Fibroblast of skin of right quadriceps (primary cell): ENCODE measurements at places on chromosomes 3 and 15.
A peak's percentile ranks its signal among the peaks of the same experiment; 100 is the strongest.

DNA sequence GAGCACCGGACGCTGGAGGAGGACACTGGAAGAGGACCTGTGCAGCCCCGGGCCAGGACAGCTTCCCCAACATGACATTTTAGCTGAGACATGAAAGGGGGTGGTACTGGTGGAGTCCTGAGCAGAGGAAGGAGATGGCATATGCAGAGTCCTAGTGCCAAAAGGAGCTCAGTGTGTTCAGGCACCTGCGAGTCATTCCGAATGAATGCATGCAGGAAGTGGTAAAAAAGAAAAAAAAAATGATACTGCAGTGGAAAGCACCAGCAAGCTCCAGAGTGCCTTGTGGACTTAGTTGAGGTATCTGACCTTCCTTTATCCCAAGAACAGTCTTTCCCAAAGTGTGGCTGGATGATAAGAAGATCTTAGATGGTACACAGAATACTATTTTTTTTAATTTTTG, 6.6 kb upstream of the ZNF148 start:
- DNase-seq, result peak; percentile 65

DNA sequence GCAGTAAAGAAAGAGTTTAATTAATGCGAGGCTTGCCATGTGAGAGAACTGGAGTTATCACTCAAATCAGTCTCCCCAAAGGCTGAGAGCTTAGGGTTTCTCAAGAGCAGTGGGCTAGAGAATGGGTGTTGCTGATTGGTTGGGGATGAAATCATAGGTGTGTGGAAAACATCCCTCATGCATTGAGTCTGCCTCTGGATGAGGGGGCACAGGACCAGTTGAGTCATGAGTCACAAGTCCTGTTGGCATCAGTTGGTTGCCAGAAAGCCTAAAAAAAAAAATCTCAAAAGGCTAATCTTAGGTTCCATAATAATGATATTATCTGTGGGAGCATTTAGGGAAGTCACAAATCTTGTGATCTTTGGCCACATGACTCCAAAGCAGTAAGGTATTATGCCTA, 800.3 kb downstream of the TUSC7 start:
- no peak for DNase-seq

- DNase-seq, result no peak
These were observed 9.0 kb upstream of the CD47 start for GRCh38 chr3:108099679-108100428.

DNA sequence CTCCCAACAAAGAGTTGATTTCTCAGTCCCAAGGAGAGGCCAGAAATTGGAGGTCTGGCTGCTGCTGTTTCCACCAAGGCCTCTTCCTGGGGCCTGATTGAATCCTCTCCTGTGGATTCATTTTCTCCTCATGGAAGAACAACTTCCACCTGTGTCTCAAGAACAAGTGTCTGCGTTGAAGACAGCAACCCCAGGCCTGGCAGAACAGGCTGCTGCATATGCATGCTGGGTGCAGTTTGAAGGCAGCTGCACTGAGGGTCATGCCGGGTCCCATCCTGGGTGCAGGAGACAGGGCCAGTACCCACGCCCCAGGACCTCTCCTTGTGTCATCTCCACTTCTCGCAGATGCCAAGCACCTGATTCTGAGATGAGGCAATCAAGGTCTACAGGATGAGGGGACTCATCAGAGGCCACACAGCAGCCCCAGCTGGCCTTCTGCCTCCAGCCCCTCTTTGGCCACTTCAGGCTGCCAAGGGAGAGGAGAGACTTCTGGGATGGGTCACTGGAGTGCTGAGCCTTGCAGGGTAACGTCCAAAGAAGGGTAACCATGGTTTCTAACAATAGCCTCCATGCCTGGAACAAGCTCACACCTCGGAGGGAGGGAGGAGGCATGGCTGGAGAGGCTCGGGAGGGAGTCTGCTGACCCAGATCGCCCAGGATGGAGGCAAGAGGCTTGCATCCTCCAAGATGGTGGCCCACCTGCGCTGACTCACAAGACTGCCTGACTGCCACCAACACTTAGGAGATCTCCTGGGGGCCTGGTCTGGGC, 30.0 kb downstream of the HCN4 start:
- DNase-seq, result no peak

DNA sequence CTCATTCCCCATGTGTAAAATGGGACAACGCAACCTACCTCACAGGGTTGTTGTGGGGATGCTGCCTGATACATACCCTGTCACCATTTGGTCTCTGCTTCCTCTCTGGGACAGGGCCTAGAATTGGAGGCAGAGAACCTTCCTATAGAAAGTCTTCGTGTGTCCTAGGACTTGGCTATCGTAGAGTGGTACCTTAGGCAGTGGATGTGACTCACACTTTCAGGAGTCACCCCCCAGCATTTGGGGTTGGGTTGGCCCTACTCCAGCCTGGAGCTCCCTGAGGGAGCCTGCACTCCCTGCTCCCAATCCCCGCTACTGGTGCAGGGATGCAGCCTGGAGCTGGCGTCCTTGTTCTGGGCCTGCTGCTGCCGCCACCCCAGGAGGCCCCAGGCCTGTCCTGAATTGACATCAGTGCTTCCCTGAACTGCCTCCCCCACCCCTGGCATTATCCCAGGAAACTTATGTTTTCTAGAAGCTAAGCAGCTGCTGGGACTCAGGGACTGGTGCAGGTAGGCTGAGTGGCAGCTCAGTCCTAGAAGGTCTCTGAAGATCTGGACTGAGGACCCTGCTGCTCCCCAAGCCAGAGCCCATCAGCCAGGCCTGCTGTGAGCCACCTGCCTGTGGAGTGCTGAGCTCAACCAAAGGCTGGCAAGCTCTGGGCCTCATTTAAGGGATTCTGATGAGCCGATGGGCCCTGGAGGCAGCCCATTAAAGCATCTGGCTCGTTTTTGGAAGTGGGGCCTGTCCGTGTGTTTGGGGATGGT, 9.9 kb downstream of the C15orf39 start:
- DNase-seq, result peak; percentile 18

DNA sequence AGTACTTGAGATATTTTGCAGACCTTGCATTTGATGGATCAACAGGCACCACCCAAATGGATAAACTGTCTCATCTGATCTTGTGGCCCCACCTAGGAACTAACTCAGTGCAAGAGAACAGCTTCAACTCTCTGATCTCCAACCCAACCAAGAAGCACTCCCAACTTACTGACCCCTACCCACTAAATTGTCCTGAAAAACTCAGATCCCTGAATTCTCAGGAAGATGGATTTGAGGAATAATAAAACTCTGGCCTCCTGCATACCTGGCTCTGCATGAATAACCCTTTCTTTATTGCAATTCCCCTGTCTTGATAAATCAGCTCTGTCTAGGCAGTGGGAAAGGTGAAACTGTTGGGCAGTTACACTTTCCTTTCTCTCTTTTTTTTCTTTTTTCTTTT, 247.9 kb downstream of the ZPLD1 start:
- no peak for DNase-seq

GRCh38 chr3:153927107-153927506, 194.1 kb upstream of the ARHGEF26 start:
- peak; percentile 83 for DNase-seq

DNA sequence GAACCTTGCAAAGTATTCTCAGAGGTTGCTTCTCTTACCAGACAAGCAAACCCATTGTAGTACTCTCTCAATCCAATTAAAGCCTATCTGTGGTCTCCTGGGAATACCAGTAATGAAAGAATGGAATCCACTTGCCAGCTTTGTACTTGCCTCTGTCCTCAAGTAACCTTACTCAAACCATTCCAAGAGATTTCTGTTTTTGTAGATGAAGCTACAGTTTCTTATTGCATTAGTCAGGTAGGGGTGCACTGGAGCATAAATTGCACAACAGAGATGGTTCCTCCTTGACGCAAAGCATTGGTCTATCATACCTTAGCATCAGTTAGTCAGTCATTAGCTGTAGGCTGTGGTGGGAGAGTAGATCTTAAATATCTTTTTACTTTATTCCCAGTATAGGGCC, 52.9 kb downstream of the BTLA start:
- DNase-seq, result peak; percentile 49

DNA sequence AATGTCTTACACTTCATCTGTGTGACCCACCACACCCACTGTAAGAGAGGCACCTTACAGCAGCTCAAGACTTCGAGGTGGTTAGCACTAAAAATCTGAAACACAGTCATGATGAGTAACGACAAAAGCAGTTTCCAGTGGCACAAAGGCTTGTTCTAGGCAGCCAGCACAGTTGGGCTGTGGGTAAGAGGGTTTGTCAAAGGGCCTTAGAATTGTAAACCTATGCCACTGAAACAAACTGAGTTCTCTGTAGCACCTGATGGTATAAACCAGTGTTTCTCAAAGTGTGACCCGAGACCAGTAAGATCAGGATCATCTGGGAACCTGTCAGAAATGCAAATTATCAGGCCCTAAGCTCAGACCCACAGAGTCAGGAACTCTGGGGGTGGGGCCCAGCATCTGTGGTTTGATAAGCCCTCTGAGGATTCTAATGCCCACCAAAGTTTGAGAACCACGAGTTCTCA, 36.5 kb downstream of the DAPK2 start:
- DNase-seq, result peak; percentile 14

GRCh38 chr3:31232055-31233025, 300.4 kb upstream of the STT3B start:
- DNase-seq, result no peak

DNA sequence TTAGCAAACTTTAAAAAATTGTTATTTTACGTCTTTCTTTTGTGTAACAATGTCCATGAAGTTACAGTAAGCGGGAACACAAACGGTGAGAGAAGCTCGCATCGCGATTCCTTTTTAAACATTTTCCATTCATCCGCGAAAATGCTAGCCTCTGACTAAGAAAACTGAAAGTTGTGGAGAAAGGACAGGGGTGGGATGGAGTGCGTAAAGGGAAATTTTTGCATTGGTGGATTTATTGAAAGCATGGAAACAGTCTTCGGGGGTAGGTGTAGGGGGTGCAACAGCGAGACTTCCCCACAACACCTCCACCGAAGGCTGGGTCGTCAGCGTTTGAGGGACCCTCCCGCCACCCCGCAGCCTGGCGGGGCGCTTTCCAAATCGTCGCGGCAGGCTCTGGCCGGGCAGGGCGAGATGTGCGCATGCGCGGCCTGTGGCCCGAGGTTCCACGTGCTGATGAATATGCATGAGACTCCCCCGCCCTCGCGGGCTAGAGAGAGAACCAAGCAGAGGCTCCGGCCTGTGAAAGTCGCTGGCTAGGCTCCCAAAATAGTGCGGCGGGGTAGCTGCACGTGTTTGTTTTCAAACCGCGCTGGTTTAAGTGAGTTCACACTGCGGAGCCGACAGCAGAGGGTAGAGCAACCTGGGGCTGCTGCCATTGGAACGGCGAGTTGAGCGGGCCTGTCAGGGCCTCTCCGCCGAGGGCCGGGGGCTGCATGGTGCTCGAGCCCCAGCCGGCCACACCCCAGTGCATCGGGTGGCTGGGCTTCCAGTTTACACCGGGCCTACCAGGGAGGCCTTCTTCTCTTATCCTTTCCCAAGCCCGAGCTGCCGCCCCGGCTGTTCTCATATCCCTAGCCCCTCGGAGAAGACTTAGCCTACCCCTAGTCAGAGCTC, 9.9 kb downstream of the ZIC1 start:
- peak; percentile 79 for DNase-seq

GRCh38 chr3:129864519-129864918, 29.0 kb downstream of the TMCC1 start:
- no peak for DNase-seq

GRCh38 chr15:79962178-79962577, 8.8 kb downstream of the BCL2A1 start:
- no peak for DNase-seq

GRCh38 chr15:48766196-48766595, 44.7 kb downstream of the CEP152 start:
- DNase-seq, result peak; percentile 3

DNA sequence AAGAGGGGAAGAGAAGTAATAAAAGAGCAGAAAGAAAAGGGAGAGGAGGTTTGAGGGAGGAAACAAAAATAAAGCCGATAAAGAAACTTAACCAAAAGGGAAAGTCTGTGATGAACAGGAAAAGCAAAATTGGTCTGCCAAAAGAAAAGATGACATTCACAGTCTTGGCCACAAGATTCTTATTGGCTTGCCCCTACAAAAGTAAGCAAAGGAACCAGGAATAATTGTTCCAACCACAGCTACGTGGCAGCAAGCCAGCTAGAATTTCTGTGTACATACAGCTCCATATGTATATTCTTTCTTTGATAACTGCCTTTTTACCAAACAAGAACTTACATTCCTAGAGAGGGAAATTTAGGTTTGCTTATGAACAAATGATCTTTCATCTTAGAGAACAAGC, 79.6 kb downstream of the MLH1 start:
- peak; percentile 95 for DNase-seq

DNA sequence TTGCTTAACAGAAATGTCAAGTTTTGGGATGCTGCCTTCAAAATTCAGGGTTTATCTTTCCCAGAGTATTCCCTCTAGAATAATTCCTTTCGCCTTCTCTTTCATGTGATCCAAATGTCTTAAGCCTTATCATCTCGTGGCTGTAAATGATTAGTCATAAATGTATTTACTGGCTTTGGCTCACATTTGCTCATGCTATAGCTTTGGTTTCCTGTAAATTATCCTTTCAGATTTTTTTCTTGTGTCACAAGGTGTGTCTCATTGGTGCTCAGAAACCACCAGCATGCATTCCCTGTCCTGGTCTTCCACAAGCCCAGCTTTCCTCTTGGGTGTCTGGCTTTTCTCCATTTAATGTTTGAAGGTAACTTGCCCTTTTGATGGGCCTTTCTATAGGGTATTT, 692.7 kb upstream of the ALCAM start:
- peak; percentile 41 for DNase-seq

- DNase-seq, result no peak
These were observed 172.8 kb upstream of the ICE2 start for GRCh38 chr15:60651734-60652141.

DNA sequence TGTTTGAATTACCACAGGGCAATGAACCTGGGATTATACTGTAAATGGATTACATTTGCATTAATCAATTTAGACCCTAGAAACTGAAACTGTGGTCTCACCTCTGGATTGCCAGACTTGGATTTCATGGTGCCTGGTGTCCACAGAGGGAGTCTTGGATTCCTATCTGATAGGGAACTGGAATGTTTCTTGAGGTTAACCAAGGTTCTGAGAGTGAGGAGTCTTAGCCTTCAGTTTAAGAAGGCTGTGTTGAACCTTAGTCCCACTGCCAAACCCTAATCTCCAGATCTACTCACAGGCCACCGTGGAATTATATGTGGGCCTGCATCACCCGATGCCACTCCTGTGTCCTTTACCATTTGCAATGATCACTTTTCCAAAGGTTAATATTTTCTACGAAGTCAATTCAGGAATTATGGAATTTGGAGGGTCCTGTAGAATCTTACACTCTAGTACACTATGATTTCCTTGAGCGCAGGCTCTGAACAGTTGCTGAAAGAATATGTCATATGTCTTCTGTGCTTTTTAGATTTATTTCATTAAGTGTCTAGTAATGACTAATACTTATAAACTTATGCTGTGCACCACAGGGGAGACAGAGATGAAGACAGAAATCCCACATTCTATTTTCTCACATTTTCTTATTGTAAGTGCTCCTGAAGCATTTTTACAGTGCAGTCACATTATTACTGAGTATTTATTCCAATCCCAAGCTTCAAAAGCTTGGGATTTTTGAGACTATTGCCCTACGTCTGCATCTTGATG, 87.9 kb downstream of the EFL1 start:
- DNase-seq, result peak; percentile 39
